ENCODE measurements at places on chromosomes 5 and 9. TPM values are rescaled to one million over a fixed set of nuclear protein-coding genes. Genes with fewer than 3 reads are reported as not detected.

DNA sequence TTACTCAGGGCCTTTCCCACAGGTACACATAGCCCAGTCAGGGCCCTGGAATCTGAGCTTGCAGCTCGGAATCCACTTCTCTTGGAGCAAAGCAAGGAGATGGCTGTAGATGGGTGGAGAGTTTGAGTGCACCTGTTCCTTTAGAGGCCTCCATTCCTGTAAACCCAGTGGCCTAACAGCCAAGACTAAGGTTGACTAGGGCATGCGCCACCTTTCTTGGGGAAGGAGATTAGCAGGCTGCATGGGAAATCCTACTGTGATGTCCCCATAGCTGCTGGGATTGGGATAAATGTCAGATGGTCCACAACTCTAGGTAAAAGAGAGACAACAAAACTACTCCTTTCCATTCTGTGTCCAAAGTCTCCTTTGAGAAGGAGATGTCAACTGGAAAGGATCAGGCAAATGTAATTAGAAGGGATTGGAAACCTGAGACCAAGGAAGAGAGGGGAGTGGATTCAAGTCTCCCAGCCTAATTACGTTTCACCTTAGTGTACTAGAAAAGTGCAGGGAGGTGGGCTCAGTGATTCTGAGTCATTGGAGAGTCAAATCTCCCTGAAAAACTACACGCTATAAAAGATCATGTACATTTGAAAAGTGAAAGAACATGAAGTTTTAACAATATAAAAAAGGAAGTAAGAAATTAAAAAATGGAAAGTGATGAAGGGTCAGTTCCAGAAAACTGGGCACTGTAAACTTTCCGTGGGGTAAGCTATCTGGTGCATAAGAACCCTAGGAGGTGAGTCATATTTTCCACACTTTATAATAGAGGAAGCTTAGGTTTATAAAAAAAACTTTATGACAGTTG is 104.2 kb downstream of the SEC61B start:
- H3K4me3 ChIP-seq, result no peak overlapping the region
- H3K4me1 ChIP-seq, result no peaks in the 10 kb centered on the region
- no peaks in the 10 kb centered on the region for H3K27me3 ChIP-seq
- DNase-seq, result no peak
- no peaks in the 10 kb centered on the region for H3K36me3 ChIP-seq

GRCh38 chr5:107478068-107478641 is 192.6 kb downstream of the EFNA5 start:
- H3K4me1 ChIP-seq, result peaks cover 58% of the 10 kb centered on the region
- peak overlapping the region; percentile 49 for H3K27ac ChIP-seq
- no peak for DNase-seq
- no peak overlapping the region for H3K4me3 ChIP-seq

GRCh38 chr5:160441311-160441781 is 19.7 kb downstream of the PTTG1 start:
- H3K27ac ChIP-seq, result no peak overlapping the region
- DNase-seq, result no peak
- no peaks in the 10 kb centered on the region for H3K36me3 ChIP-seq
- H3K4me3 ChIP-seq, result no peak overlapping the region

- no peak for DNase-seq
- no peaks in the 10 kb centered on the region for H3K36me3 ChIP-seq
- H3K27ac ChIP-seq, result no peak overlapping the region
- no peak overlapping the region for H3K4me3 ChIP-seq
- peaks cover 8% of the 10 kb centered on the region for H3K4me1 ChIP-seq
Observed at GRCh38 chr5:129857116-129857515, 47.1 kb upstream of the CHSY3 start.

- no peaks in the 10 kb centered on the region for H3K4me1 ChIP-seq
- no peaks in the 10 kb centered on the region for H3K27me3 ChIP-seq
- H3K27ac ChIP-seq, result no peak overlapping the region
- no peak for DNase-seq
- H3K4me3 ChIP-seq, result no peak overlapping the region
Observed at GRCh38 chr5:38045446-38045845, 205.6 kb upstream of the GDNF start.

DNA sequence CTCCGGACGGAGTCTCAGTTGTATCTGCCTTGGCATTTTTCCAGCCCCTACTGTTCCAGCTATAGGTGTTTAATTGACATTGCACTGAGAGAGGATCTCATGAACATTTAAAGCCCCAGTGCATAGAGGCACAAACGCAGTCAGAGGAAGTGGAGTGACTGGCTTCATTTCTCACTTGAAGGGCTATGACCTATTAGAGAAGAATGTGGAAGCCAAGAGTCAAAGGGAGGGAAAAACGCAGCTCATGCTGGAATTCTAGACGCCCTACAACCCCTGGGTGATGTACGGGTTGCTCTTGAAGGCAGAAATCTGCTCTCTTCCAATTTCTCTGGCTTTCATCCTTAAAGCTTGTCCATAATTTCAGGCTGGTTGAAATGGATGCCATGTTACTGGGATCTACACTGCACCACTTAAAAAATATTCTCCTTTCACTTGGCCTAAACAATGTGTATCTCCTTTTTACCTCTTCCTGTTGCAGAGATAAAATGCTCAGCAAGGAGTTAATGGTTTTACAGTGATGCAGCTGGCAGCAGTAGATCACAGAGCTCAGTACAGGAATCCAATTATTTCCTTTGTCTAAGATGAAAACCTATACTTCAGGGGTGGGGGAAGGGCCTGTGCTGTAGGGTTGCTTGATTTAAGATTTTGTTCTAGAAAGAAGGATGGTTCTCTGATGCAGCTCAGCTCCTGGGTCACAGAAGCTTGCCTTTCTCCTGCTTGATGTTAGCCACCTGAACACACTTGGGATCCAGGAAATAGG is 61.8 kb upstream of the MAMDC2 start:
- H3K4me3 ChIP-seq, result no peak overlapping the region
- DNase-seq, result no peak
- no peaks in the 10 kb centered on the region for H3K36me3 ChIP-seq
- H3K4me1 ChIP-seq, result no peaks in the 10 kb centered on the region
- no peaks in the 10 kb centered on the region for H3K27me3 ChIP-seq

DNA sequence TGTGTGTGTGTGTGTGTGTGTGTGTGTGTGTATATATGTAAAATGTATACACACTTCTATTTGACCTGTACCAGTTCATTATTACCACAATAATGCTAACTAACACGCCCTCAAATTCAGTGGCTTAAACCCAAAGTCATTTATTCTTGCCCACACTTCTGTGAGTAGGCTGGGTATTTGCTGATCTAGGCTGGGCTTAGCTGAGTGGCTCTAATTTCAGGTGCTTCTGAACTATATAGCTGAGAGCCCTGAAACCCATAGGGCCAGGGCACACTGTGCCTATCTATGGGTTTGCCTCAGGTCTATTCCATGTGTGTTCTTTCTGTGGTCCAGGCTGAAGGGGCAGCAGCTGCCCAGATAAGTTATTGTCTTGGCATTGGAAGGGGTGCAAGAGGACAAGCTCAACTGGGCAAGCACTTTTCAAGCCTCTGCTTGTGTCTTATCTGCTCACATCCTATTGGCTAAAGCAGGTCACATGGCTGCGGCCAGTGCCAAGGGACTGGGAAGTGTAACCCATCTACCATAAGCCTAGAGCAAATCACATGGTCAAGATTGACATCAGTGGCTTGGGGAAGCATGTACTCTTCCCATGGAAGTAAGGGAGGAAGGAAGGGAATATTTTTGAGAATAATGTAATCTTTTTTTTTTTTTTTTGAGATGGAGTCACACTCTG is 139.9 kb downstream of the PALM2AKAP2 start:
- no peak overlapping the region for H3K4me3 ChIP-seq
- H3K27me3 ChIP-seq, result no peaks in the 10 kb centered on the region
- no peak for DNase-seq
- no peak overlapping the region for H3K27ac ChIP-seq
- H3K4me1 ChIP-seq, result peaks cover 68% of the 10 kb centered on the region

GRCh38 chr5:38607396-38607795 is 51.0 kb upstream of the LIFR start:
- H3K27ac ChIP-seq, result no peak overlapping the region
- no peaks in the 10 kb centered on the region for H3K36me3 ChIP-seq
- no peak for DNase-seq

DNA sequence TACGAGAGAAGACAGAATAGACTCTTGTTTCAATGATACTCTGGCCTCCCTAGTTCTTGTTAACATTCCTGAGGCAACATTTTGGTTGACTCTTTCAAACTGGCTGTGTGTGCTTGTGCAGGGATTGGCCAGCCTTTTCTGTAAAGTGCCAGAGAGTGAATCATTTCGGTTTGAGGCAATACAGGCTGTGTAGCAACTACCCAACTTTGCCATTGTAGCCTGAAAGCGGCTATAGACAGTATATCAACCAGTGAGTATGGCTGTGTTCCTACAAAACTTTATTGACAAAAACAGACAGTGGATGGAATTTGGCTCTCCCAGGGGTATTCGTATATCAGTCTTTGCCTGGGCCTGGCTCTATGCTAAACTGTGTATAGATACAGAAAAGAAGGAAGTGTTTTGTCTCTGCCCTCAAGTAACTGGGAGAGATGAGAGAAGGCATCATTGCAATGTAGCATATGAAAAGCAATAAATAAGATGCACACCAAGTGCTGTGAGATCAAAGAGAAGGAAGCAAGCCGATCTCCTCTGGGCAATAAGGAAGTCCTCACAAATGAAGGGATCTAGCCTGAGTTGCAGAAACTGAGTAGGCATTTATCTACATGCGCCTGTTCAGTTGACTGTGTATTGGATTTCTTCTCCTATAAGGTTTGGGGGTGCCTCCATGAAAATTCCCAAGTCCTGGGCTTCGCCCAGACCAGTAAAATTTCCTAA is 568.0 kb upstream of the KLF4 start:
- no peak overlapping the region for H3K4me3 ChIP-seq
- H3K4me1 ChIP-seq, result peaks cover 32% of the 10 kb centered on the region
- no peak for DNase-seq
- no peaks in the 10 kb centered on the region for H3K27me3 ChIP-seq
- peak overlapping the region; percentile 40 for H3K27ac ChIP-seq
- H3K36me3 ChIP-seq, result no peaks in the 10 kb centered on the region

DNA sequence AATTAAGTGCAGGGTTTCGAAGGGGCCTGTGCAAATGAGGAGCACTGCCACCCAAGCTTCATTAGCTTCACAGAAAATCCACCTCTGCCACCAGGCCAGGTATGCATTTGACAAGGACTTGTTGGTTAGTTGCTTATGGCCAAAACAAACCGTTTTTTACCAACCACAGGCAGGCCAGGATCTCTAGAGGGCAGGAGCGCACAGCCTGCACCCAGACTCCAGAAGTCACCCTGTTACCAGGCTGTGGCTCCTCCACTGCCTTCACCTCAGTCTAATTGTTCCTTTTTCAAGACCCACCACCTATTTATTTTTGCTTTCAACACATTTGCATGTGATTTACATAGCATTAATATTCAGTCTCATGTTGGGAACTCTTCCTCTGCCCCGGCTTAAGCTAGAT is 78.3 kb upstream of the HSPA9 start:
- no peaks in the 10 kb centered on the region for H3K36me3 ChIP-seq
- H3K4me3 ChIP-seq, result no peak overlapping the region
- peaks cover 32% of the 10 kb centered on the region for H3K4me1 ChIP-seq

GRCh38 chr9:127915325-127915752 is 1.5 kb downstream of the ST6GALNAC4 start:
- peaks cover 54% of the 10 kb centered on the region for H3K4me1 ChIP-seq
- DNase-seq, result no peak
- H3K36me3 ChIP-seq, result peaks cover 31% of the 10 kb centered on the region
- H3K27me3 ChIP-seq, result no peaks in the 10 kb centered on the region
- no peak overlapping the region for H3K27ac ChIP-seq
- peak overlapping the region; percentile 84 for H3K4me3 ChIP-seq

DNA sequence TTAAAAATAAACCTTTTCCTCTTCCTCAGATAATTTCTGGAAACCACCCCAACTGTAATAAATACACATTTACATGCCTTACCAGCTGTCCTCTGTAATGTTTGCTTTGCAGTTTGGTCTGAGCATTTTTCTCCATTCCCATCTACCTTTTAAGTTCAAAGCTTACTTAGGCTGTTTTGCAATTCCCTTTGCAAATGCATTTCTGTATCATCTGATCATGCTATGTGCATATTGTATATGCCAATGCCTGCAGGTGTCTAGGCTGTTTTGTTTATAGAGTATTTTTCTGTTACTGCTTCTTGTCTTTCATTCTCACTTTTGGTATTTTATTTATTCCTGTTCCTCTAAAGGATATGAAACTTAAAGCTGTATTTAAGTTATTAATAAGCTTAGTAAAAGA is 86.3 kb downstream of the SLC44A1 start:
- H3K27ac ChIP-seq, result no peak overlapping the region
- no peak for DNase-seq
- no peaks in the 10 kb centered on the region for H3K36me3 ChIP-seq
- no peak overlapping the region for H3K4me3 ChIP-seq
- peaks cover 19% of the 10 kb centered on the region for H3K4me1 ChIP-seq
- H3K27me3 ChIP-seq, result no peaks in the 10 kb centered on the region

DNA sequence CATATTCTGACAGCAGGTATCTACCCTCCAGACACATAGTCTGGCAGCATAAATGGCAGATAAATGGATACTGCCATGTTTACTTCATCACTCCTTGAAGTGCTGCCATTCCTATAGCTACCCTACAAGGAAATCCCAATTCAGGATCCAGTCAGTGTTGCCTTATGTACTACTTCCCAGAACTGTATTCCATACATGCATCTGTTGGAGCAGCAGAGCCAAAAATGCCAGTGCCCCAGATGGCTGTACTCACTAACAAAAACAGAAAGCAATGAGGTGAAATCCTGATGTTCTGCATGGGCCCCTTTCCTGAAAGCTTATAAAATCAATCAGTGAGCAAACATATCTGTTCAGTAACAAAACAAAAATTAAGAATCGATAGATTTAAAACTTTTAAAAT is 490.0 kb upstream of the COX7C start:
- no peak overlapping the region for H3K4me3 ChIP-seq
- no peaks in the 10 kb centered on the region for H3K36me3 ChIP-seq
- H3K4me1 ChIP-seq, result no peaks in the 10 kb centered on the region
- H3K27me3 ChIP-seq, result no peaks in the 10 kb centered on the region

GRCh38 chr5:14714706-14715105 is 50.2 kb downstream of the OTULIN start:
- peak overlapping the region; percentile 54 for H3K27ac ChIP-seq
- H3K27me3 ChIP-seq, result no peaks in the 10 kb centered on the region
- no peak for DNase-seq
- H3K4me1 ChIP-seq, result peaks cover 12% of the 10 kb centered on the region

GRCh38 chr5:58456486-58456885 is 3.4 kb downstream of the PLK2 start:
- H3K36me3 ChIP-seq, result peaks cover 60% of the 10 kb centered on the region
- no peaks in the 10 kb centered on the region for H3K27me3 ChIP-seq
- H3K27ac ChIP-seq, result peak overlapping the region; percentile 96

The TTC16 gene
- 0.25 TPM for total RNA-seq

The DBH gene
- not detected for total RNA-seq

The IFNA13 gene
- not detected for total RNA-seq

The ECSCR gene
- total RNA-seq, result 20.9 TPM

The GABBR2 gene
- total RNA-seq, result 1.1 TPM

The KIF4B gene
- total RNA-seq, result not detected

The ARSI gene
- total RNA-seq, result 0.16 TPM

All from left ventricle myocardium inferior (tissue), 1 donor.